ENCODE measurements at places on chromosomes 1 and 21. TPM values are rescaled to one million over a fixed set of nuclear protein-coding genes. Genes with fewer than 3 reads are reported as not detected.

CD2 gene
- total RNA-seq, result not detected

DIPK1A gene
- total RNA-seq, result 9.9 TPM

GRCh38 chr1:172760121-172760520 lies 101.2 kb downstream of the FASLG start:
- no peak for DNase-seq

- no peak for DNase-seq
Measured at GRCh38 chr1:206568256-206568655, 44.0 kb downstream of the EIF2D start.

- no peak for DNase-seq
Measured at GRCh38 chr1:18351735-18352134, 129.0 kb upstream of the KLHDC7A start.
